ENCODE measurements at places on chromosomes 11 and 22. TPM values are rescaled to one million over a fixed set of nuclear protein-coding genes. Genes with fewer than 3 reads are reported as not detected.

- no peak overlapping the region for H3K4me3 ChIP-seq
- H3K27ac ChIP-seq = no peak overlapping the region
- H3K4me1 ChIP-seq = peaks cover 5% of the 10 kb centered on the region
- H3K36me3 ChIP-seq = no peaks in the 10 kb centered on the region
- no peak for DNase-seq
- no peaks in the 10 kb centered on the region for H3K27me3 ChIP-seq
Measured at GRCh38 chr22:36926721-36927435, 13.4 kb downstream of the CSF2RB start.

DNA sequence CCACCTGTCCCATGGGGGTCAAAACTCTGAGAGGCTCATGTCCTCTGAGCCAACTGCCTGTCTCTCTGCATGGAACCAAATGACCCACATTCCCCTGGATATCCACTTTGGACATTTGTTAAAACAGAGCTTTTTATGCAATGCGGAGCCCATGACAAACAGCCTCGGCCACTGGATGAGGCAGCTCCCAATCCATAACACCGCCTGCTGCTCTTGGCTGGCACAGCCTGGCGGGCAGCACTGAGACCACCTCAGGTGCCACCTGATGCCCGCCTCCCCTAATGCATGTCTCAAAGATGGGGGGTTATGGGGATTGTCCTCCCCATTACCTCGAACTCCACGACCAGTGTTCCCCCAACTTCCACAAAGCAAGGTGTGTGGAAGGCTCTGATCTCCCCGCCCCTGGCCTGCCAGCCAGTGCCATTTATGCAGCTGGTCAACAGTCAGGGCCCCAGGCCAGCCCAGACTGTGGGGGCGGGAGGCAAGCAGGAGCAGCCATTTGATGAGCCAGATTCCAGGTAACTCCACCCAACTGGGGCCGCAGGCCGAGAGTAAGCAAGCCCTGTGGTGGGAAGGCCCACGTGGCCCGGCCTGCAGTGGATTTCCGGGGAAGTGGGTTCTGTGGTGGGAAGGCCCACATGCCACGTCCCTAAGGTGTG is 84.2 kb downstream of the PHF21B start:
- no peak for DNase-seq
- H3K36me3 ChIP-seq = no peaks in the 10 kb centered on the region
- no peak overlapping the region for H3K27ac ChIP-seq

Gene MPZL3
- total RNA-seq = 64.6 TPM

GRCh38 chr22:41382610-41383009 is 868 bp downstream of the TEF start:
- H3K36me3 ChIP-seq = no peaks in the 10 kb centered on the region
- H3K27me3 ChIP-seq = peaks cover 3% of the 10 kb centered on the region
- peak overlapping the region; percentile 95 for H3K4me3 ChIP-seq
- peaks cover 12% of the 10 kb centered on the region for H3K4me1 ChIP-seq

- no peak overlapping the region for H3K27ac ChIP-seq
- H3K4me3 ChIP-seq = no peak overlapping the region
- peaks cover 15% of the 10 kb centered on the region for H3K4me1 ChIP-seq
- DNase-seq = peak; percentile 88
Measured at GRCh38 chr11:45105233-45105983, 41.0 kb upstream of the PRDM11 start.

- H3K4me3 ChIP-seq = peak overlapping the region; percentile 86
- peak overlapping the region; percentile 72 for H3K27ac ChIP-seq
- H3K27me3 ChIP-seq = no peaks in the 10 kb centered on the region
- DNase-seq = no peak
- H3K4me1 ChIP-seq = peaks cover 41% of the 10 kb centered on the region
Measured at GRCh38 chr22:30289980-30290313, 642 bp upstream of the CASTOR1 start.

Gene ZBTB44
- 36.0 TPM for total RNA-seq

DNA sequence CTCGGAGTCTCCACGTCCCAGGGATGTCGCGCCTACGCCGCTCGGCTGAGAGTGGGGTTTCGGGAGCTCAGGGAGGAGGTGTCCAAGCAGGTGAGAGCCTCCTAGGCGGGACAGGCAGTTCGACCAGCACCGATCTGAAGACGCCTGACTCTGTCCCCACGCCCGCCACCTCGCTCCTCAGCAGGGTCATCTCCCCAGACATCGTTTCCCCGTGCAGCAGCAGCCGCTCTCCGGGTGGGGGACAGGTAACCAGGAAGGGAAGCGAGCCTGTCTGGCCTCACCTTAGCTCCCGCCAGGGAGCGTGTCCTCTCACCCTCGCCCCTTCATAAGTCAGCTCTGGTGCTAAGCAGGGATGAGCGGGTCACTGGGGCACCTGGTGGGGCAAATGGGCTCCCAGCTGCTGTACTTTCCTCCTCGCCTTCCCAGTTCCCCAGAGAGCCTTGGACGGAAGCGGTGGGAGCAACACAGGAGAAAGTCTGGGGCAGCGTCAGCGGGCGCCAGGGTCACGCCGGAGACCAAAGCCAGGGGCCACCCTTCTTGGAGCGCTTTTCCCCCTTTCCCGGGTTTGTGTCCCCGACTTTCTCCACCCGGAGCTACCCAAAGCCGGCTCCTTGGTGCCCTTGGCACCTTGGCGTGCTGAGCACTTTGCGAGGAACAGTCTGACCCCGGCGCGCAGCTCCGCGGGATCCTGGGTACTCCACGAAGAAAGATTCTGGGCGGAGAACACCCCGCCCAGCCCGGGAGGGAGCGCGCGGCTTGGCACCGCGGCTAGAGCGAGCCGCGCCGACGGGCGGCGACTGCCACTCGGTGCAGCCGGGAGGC is 1.6 kb downstream of the SPON1 start:
- H3K27ac ChIP-seq = no peak overlapping the region
- peaks cover 71% of the 10 kb centered on the region for H3K27me3 ChIP-seq
- peaks cover 9% of the 10 kb centered on the region for H3K4me1 ChIP-seq
- no peak for DNase-seq
- peak overlapping the region; percentile 76 for H3K4me3 ChIP-seq

- H3K4me1 ChIP-seq = no peaks in the 10 kb centered on the region
- peaks cover 9% of the 10 kb centered on the region for H3K27me3 ChIP-seq
- no peak overlapping the region for H3K4me3 ChIP-seq
- no peak overlapping the region for H3K27ac ChIP-seq
- no peaks in the 10 kb centered on the region for H3K36me3 ChIP-seq
Measured at GRCh38 chr11:11661326-11662040, 39.7 kb upstream of the GALNT18 start.

DNA sequence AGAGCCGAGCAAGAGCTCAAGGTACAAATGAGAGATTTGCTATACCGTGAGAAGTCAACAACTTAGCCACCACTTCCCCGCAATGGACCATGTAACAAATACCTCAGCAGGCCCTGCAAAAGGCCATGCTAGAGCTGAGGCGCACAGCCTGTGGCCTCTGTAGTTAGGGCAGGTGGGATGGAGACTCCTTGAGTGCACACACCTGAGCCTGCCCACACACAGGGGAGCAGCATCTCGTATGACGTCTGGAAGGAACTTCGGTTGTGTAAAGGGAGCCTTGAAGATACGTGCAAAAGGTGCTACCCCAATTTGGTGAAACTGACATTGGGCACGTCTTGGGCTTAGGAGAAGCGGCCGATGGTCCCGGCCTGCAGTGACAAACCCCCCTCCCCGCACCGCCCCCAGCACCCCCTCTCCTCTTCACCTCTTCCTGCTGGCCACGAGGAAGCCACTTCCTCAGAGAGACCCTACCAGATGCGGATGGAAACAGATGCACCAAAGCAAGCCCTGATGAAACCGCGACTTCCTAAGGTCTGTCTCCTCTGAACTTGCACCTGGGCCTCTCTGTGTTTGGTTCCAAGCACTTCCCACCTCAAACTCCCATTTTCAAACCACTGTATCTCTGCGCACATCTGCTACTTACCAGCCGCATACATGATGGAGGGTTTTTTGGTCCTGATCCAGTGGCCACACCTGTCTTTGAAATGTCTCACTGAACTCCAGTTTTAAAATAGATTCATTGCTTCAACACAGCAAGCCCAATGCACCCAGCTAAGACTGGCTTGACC is 10.6 kb downstream of the CDPF1 start:
- peak; percentile 71 for DNase-seq
- peak overlapping the region; percentile 1 for H3K4me3 ChIP-seq
- H3K27ac ChIP-seq = peak overlapping the region; percentile 57
- peaks cover 14% of the 10 kb centered on the region for H3K4me1 ChIP-seq
- peaks cover 22% of the 10 kb centered on the region for H3K36me3 ChIP-seq

- H3K27ac ChIP-seq = no peak overlapping the region
- no peaks in the 10 kb centered on the region for H3K36me3 ChIP-seq
- DNase-seq = no peak
- no peaks in the 10 kb centered on the region for H3K4me1 ChIP-seq
Measured at GRCh38 chr22:25876871-25877270, 134.9 kb downstream of the MYO18B start.

- no peak for DNase-seq
Measured at GRCh38 chr11:74276581-74276980, 34.9 kb downstream of the P4HA3 start.

Measured in activated CD4-positive, alpha-beta T cell treated with anti-CD3 and anti-CD28 coated beads, Interleukin-2, amount 10 ng/mL, durations not matched to agents 24 days and 14 days (primary cell).